ENCODE measurements at places on chromosomes 7 and 10.

GRCh38 chr7:81013083-81013817 is 94.4 kb upstream of the SEMA3C start:
- no peak for DNase-seq

DNA sequence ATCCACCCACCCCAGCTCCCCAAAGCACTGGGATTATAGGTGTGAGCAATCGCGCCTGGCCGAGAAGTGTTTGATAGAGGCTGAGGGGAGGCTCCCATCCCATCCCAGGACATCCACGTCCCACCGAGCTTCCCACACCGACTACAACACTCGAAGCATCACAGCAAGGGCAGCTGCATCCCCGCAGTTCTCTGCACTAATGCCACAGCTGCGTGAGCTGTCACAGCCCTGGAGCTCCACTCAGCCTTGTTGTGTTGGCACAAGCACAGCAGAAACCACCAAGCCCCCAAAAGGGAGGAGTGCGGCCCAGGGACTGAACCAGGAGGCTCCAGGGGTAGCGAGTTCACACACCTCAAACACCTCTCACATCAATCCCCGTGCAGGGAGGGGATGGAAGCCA is 121.6 kb downstream of the DIP2C start:
- DNase-seq = no peak

- no peak for DNase-seq
Measured at GRCh38 chr10:118851062-118852035, 96.6 kb upstream of the CACUL1 start.

- DNase-seq = no peak
Measured at GRCh38 chr10:119653916-119654315, 2.7 kb downstream of the BAG3 start.

- no peak for DNase-seq
Measured at GRCh38 chr7:149706398-149706797, 67.0 kb downstream of the ZNF467 start.

- DNase-seq = no peak
Measured at GRCh38 chr10:99648717-99649116, 10.6 kb upstream of the ENTPD7 start.

DNA sequence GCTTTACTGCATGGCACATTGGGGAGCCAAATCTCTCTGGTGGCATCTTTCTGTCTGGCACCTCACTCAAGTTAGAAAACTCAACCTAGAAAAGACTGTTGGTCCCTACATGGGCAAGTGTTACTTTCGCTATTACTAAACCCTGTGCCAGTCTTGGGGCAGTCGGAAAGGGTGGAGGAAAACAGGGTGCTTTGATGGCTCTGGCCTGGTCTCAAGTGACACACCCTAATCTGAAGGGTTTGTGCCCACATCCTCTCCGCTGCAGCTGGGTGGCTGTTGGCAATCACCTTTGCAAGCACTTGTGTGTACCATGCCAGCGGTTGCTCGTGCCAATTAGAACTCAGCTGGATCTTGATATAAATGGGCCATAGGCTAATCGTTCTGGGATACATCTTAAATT is 159.8 kb upstream of the ITGB1 start:
- no peak for DNase-seq

DNA sequence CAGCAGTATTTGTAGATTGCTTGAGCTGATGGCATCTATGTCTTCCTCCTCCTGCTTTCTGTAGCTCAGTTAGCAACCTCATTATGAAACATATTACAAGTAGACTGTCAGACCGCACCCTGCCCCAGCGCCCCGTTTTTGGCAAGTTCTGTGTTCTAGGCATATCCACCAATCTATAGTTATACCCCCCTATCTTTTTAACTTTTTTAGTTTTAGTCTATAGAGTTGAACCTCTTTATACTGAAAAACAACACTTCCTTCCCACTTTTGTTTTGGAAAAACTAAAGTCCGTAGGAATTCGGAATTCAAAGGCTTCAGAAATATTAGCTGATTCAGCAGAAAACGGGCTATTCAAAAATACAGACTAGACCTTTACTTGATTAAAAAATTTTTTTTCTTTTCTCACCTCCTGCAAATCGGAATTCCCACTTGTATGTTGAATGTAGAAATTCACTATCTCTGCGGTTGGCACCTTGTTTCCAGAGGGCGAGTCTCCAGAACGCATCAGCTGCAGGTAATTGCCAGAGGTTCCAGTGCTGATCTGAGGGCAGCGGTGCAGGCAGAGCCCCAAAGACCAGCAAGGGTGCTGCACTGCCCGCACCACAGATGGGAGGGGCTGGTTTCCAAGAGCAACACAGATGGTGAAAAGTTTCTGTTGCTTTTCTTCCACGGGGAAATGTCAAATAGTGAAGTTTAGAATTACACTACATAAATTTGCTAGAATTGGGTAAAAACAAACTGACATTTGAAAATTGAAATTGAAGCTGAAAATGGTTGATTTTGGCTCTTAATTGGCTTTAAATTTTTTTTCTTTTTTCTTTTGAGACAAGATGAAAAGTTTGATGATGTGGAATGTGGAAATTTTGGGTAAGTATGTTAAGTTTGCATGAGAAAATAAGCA is 2.2 kb upstream of the FZD8 start:
- DNase-seq = no peak

GRCh38 chr10:12243864-12244620 is 48.1 kb downstream of the CDC123 start:
- peak; percentile 56 for DNase-seq

GRCh38 chr7:44705434-44705833 is 43.2 kb upstream of the ZMIZ2 start:
- no peak for DNase-seq

DNA sequence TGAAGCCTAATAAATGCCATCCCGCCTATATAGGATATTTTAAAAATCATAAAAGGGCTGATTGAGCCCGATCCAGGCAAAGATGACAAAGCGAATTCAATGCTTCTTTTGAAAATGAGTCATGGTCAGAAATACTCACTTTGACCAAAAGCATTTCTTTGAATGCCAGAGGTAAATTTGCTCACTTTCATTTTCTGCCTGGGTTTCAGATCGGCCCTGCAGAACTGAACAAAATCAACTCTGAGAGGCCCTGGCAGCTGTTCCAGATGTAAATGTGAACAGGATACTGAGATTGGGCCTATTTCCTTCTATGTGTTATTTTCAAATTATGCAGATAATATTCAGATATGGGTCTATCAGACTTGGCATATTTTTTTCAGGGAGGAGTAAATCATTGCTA is 114.8 kb upstream of the ARID5B start:
- no peak for DNase-seq

- DNase-seq = no peak
Measured at GRCh38 chr7:130256704-130257103, 10.0 kb upstream of the CPA2 start.

Data from GDM1 (cell line).